ENCODE measurements at places on chromosomes 16 and 17. TPM values are rescaled to one million over a fixed set of nuclear protein-coding genes. Genes with fewer than 3 reads are reported as not detected.

Gene OR3A3
- not detected for total RNA-seq

Gene SPNS2
- 2.6 TPM for total RNA-seq

Gene CNGB1
- total RNA-seq: not detected

Gene KCNAB3
- 0.52 TPM for total RNA-seq

Gene ENPP7
- not detected for total RNA-seq

Gene HSD17B2
- not detected for total RNA-seq

Gene DCAF7
- total RNA-seq: 13.6 TPM

Gene HSD3B7
- total RNA-seq: 12.5 TPM

Gene GAS7
- 58.5 TPM for total RNA-seq
